ENCODE measurements at places on chromosomes 3 and 15.

- DNase-seq: no peak
These were observed 49.9 kb downstream of the ATP2B2 start for GRCh38 chr3:10455545-10455914.

GRCh38 chr15:46872981-46873330, 844.3 kb upstream of the SEMA6D start:
- DNase-seq: no peak

DNA sequence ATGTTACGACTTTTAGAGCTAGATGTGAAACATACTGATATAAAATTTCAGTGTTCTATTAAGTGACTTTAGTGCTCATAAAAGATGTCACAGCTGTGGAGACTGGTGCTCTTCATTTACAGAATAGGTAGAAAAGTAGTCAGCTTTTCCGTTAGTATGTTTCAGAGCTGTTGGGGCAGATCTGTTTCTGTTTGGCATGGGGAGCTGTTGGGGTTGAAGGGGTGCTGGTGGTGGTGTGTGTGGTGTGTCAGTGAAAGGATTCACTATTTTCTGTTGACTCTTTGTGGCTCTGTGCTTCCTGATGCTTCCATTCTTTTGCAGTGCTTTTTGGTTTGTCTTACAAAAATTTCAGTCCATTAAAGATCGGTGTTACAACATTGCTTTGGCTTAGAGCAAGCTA, 3.2 kb downstream of the UBE2E2 start:
- DNase-seq: no peak

DNA sequence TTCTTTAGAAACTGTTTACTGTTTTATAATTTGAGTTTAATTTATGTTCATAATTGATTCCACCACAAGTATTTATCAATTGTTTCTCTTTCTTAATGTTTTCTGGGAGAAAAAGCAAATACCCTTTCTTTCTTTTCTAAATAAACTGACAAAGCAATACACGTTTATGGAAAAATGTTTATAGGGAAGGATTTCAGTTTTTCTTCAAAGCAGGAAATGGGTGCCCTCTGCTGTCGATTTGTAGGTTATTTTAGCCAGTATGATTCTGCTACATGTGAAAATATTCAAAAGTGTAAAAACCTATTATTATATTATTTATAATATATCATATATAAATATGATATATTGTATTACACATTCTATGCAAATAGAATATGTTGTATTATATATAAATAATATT, 921.0 kb upstream of the ROBO1 start:
- no peak for DNase-seq

DNA sequence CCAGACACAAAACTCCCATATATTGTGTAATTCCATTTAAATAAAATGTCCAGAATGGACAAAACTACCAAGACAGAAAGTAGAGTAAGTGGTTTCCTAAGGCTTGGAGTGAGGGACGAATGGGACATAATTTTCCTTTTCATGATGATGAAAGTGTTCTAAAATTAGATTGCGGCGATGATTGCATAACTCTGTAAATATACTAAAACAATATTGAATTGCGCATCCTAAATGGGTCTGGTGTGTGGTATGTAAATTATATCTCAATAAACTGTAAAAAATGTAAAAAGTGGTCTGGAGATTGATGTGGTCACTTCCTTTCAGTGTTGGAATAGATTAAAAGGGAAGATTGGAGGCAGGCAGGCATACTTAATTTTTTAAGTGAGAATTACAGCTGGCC, 105.9 kb upstream of the KCNAB1 start:
- DNase-seq: no peak

DNA sequence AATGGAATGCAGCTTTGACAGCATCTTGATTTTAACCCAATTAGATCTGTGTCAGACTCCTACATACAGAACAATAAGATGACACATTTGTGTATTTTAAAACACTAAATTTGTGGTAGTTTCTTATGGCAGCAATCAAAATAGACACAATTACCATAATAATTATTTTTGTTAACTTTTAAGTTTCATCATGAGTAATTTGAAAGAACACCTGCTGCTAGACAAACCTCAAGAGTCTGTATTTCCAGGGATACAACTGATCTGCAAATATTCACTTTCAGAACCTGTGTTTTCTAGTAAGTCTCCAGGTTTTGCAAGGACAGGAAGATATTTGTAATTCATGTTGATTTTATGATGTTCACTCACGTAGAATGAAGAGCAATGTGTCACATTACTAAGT, 736.8 kb downstream of the DIPK2A start:
- no peak for DNase-seq

GRCh38 chr15:52097180-52097579, 15.4 kb downstream of the BCL2L10 start:
- DNase-seq: no peak

DNA sequence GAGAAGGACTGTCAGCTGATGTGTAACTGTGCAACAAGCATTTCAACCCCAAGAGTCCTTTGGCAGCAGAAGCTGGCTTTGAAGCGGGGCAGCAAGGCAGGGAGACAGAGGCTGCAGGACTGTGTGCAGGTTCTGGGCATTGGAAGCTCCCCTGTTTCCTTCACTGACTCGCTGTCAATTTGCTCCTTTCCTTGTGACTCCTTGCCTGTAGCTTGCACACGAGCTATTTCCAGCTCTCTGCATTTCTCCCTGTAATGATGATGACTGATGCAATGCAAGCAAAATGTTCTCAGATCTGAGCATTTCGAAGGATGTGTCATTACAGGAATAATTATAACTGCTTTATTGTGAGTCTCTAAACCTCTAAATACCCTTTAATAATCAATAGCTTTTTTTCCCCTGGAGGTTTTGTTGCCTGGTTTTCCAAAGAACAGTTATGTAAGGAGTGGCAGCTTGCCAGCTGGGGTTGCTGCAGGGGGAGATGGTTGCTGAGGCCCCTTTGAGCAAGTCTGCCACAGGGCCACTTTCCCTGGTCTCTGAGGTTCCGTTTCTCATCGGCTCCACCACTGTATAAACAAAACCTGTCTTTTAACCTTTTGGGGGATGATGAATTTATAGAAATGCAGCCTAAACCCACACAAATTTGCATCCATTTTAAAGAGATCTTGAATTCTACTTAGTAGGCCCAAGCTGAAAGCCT, 2.8 kb downstream of the APOD start:
- DNase-seq: no peak

- no peak for DNase-seq
These were observed 467.4 kb upstream of the BCHE start for GRCh38 chr3:166304584-166304983.

DNA sequence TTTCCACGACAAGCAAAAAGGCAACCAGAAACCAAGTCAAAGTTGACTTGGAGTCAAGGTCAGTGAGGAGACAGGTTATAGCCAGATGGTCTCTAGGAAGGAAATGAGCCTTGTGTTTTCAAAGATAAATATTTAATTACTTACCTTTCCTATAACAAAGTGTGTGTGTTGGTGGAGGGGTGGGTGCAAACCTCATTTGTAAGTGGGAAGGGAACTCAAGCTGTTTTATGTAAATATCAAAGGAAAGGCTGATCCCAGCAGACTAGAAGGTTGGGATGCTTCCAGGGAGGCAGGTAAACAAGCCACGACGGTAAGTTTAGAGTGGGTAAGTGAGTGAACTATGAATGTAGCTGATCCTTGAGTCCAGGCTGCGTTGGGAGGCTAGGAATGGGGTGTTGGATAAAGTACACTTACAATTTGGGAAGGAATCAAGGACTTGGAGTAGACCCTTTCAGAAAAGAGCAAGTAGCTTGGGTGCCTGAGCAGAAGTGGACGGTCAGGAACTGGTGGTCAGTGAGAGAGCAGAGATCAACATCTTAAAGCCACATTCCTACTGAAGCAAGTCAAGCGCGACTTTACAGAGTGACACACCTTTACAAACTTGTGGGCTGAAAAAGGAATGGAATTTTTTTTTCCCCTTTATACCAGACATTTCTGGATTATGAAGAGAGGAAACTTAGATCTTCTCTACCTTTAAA, 82.0 kb upstream of the TBL1XR1 start:
- DNase-seq: no peak

- DNase-seq: no peak
These were observed 122.4 kb downstream of the UBE2E2 start for GRCh38 chr3:23325466-23326065.

DNA sequence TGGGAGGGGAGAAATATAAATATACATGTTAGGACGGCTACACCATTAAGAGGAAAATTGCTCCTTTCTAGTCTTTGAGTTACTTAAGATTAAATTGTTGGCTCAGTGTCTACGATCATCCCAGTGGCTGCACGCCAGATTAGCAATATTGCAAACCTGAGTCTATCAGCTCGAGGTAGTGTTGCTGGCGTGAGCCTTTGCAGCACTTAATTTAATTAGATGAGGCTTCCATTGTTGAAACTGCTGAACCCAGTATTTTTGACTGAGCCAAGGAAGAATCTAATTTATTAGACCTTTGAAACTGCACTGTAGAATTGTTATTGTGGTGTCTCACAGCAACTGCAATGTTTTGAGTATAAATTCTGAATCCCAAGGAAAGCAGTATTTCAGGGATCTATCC, 782.4 kb upstream of the ROBO1 start:
- no peak for DNase-seq

DNA sequence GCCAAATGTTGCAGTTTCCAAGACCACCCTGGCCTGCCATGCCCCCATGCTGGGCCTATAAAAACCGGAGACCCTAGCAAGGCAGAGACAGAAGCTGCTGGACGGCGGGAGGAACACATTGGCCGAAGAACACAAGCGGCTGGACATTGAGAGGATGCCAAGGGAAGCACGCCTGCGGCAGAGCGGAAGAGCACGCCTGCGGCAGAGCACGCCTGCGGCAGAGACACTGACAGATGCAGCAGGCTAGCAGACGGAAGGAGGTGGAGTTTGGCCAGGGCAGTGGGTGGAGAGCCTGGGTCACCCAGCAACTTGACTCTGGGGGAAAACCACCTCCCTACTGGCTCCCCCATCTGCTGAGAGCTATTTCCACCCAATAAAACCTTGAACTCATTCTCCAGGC, 322.3 kb upstream of the TBL1XR1 start:
- no peak for DNase-seq

DNA sequence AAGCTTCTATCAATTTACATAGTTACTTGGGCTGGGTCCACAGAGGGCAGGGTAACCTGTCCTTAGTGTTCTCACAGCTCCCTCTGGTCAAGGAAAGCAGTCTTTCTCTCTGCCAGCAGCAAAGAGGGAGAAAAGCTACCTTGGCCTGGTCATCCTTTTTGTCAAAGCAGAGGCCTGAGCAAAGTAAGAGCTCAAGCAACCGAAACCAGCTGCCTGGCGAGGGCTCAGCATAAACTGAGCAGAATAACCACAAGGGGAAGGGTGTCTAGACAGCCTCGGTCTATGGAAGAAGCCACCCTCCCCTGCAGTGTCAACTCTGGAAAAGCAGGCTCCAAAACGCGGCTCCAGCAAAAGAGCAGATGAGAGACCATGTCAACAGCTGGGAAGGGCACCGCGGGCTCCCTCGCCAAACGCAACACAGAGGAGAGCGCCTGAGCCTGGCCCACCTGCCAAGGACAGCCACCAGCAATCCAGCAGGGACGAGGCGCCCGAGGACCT, 17.4 kb downstream of the LRIG1 start:
- DNase-seq: peak; percentile 36

DNA sequence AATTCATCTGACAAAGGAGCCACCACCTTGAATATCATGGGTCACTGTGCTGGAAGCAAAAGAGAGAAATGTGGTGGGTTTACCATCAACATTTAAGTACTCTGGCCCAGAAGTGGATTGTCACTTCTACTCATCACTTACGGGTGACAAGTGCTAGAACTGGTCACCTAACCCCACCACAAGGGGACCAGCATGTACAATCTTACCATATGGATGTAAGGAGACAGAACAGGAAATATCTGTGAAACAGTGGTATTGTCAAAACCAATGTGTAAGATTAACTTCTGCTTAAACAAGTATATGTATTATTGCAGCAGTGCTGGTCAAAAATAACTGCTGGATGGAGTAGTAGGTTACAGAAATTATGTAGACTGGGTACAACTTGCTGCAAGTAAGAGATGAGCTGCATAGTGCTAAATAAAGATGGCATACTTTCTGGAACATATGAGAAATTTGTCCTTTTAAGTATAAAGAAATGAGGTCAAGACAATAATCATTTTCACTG, 171.8 kb downstream of the POTEB3 start:
- no peak for DNase-seq

- no peak for DNase-seq
These were observed 44.0 kb downstream of the IDH2 start for GRCh38 chr15:90058308-90058707.

DNA sequence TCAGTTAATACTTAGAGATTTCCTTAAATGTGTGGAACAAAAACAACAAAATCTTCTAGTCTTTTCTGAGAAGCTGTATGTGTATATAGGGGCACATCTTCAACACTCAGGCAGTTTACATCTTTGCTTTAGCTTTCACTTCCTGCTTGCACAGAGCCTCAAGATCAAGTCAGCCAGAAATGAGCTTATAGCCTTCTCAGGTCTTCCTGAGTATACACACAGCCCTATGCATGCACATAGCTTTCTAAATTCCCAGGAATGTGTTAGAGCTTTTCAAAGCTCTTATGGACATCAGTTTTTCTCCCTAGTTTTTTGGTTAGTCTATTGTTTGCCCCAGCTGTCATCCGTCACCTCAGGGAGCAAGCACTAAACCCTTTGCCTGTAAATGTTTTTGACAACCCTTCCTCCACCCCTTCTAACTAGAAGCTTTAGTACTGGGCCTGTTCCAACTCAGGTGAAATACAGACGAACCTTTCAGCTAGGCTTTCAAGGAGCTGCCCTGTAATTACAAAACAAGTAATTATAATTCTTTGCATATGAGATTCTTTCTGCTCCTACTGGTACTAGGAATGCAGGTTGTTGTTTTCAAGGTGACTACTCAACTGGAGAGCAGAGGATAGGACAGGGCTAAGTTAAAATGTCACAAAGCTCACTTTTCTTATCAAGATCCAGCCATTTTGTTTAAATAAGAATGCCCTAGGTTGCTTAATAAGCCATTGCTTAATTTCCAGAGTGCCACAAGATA, 22.6 kb upstream of the MTMR10 start:
- no peak for DNase-seq

GRCh38 chr3:114743746-114744485, 403.2 kb downstream of the ZBTB20 start:
- no peak for DNase-seq

DNA sequence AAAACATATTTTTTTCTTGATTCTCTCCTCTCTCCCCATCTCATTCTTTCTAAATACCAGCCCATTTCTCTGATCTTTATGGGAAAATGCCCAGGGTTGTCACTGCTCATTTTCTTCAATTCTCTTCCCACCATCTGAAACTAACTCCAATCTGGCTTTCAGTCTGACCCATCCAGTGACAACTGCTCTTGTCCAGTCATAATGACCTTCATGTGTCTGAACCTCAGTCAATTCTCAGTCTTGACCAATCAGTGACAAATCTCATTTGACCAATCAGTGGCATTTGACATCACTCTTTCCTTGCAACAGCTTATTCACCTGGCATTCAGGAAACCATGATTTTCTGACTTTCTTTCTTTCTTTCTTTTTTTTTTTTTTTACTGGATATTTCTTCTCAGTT, 15.1 kb downstream of the VEPH1 start:
- DNase-seq: no peak

DNA sequence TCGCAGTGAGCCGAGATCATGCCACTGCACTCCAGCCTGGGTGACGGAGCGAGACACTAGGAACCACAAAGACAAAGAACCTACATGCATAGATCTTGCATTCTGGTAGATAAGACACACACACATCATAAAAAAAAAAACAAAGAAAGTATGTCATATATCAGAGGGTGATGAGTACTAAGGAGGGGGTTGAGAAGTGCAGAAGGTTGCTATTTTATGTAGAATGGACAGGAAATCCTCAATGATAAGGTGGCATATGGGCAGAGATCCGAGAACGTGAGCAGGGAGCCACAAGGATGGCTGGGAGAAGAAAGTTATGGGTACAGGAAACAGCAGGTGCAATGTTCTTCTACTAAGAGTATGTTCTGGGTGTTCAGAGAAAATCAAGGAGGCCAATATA, 118.8 kb downstream of the MEX3B start:
- DNase-seq: no peak

Data from activated T-cell treated with anti-CD3 and anti-CD28 coated beads, Interleukin-2, amount 50 U/mL, for 1 hour (primary cell).